Brain (organoid and tissue), 16 donors: ENCODE measurements at places on chromosomes 13 and 19.

DNA sequence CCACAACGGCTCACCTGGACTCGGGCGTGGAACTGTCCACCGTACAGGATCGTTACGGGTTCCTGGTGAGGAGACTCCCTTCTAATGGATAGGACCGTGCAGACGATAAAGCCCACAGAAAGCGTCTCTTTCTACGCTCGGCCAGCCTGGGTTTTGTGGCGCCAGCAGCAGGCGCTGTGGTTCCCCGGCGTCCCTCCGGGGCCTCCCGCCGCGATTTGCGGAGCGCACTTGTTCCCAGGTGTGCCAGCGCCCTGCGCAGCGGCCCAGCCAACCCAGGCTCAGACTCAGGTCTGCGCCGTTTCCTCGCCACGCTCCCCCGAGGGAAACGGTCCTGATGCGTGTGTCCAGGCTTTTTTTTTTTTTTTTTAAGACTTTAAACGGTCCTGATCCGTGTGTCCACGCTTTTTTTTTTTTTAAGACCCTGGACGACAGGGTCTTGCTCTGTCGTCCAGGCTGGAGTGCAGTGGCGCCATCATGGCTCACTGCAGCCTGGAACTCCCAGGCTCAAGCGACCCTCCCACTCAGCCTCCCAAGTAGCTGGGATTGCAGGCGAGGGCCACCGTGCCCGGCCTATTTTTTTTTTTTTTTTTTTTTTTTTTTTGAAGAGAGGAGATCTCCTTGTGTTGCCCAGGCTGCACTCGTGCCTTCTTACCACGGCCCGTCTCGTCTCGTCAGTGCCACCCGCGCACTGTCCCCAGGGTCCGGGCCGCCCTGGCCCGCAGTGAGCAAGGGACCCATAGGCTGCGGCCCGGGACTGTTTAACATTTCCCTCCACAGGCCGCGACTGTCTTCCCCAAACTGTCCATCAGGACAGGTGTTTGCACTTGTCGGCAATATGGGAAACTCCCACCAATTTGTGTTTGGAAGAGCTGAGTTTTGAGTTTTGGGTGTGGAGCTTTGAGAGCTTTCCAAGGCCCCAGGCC is 23.8 kb downstream of the GJA3 start:
- DNase-seq, result no peak

GRCh38 chr19:29040951-29041350 is 172.0 kb downstream of the UQCRFS1 start:
- peak; percentile 64 for DNase-seq

DNA sequence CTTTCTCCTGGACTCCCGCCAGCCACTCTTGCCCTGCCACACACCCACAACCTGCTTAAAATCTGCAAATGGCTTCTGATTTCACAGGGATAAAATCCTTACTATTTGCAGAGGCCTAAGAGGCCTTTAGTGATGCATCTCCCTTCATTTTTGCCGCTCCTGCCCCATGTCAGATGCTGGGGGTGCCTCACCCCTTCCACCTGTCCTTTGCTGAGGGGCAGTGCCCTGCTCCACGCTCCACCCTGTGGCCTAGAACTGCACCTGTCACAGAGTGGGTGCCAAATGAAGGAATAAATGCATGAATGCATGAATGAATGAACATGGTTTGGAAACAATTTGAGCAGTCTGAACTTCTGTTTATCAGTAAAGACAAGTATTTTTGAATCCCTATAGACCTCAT is 34.1 kb upstream of the UQCRFS1 start:
- no peak for DNase-seq

DNA sequence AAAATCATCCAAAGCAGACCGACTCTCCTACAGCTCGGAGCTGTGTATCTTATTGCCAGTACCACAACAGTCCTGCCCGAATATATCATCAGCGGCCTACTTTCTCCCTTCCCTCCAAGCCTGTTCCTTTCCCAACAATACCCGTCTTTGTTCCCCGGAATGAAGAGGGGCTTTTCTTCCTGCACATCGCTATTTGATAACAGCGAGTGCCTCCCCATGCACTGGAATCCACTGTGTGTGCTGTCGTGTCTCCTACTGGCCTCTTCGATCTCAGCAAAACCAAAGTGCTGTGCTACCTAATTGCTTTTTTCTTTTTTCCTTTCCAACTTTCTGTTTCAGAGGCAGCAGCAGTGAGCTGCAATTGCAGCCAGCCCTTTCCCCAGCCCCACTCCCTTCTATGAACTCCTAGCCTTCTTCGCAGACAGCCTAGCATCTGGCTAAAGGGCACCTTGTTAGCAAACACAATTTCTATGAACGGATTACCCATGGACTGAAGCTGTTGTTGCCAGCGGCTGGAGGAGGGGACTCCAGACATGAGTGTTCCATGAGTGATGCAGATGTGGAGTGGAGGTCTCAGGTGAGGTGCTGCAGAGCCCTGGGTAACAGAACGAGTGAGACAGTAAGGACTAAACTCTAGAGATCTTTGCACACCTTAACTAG is 43.4 kb downstream of the EFNB2 start:
- peak; percentile 66 for DNase-seq

DNA sequence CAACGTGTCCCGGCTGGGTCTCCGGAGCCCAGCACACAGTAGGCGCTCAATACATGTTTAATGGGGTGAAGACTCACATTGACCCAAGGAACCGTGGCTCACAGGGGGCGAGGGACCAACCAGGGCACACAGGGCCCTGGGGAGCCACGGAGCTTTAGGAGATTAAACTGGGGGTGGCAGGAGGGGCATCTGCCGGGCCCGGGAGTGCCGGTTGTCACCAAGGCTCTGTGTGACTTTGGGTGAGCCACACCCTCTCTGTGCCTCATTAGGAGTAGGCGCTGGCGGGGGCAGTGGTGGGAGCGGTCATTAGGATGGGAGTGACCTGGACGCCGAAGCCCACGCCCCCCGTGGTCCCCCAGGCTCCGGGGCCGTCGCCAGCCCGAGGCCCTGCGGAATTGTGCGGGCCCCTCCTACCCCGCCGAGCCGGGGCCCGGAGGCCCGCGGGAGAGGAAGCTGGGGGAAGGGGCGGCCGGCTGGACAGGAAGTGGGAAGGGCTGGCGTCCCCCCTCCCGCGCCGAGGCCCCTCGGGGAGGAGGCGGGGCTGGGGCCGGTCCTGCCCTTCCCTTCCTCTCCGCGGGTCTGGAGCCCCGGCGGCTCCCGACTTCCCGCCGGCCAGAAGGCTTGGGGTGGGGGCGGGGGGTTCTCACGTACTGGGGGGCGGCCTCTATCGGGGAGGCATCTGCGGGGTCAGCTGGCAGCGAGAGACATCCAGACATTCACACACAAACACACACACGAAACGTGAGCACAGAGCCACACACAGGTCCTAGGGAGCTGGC is 1.8 kb upstream of the SSBP4 start:
- peak; percentile 76 for DNase-seq

DNA sequence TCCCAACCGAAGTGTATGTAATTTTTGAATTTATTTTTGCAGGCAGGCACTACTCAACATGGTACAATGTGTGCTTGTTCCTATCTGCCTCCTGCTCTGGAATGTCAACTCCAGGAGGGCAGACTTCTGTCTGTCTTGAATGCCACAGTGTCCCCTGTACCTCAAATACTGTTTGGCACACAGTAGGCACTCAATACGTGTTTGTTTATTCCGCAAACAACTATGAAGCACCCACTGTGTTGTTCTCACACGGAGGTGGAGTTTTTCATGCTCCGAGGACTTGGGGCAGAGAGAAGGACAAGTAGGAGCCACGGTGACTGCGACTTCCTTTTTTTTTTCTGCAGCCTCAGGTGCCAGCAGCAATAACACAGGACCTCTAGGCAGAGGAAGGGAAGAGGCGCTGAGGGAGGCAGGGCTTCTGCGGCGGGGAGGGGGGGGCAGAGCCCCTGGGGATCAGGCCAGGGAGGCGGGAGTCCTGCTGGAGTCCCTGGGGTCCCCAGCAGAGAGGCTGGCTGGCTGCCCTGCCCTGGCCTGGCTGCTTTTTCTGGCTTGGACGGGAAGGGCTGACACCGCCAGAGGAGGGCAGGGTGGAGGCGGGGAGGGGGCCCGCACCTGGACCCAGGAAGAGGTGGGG is 29.3 kb upstream of the TNFAIP8L1 start:
- DNase-seq, result no peak

- DNase-seq, result no peak
Measured at GRCh38 chr13:110319774-110320509, 12.9 kb downstream of the COL4A2 start.
